Ovary (tissue), 10 donors: ENCODE measurements at places on chromosomes 4 and X. TPM values are rescaled to one million over a fixed set of nuclear protein-coding genes. Genes with fewer than 3 reads are reported as not detected.

The KCNE5 gene
- total RNA-seq = 1.0 TPM

The ARR3 gene
- total RNA-seq = not detected

- DNase-seq = no peak
Observed at GRCh38 chrX:46589977-46590723, 16.6 kb downstream of the CHST7 start.

DNA sequence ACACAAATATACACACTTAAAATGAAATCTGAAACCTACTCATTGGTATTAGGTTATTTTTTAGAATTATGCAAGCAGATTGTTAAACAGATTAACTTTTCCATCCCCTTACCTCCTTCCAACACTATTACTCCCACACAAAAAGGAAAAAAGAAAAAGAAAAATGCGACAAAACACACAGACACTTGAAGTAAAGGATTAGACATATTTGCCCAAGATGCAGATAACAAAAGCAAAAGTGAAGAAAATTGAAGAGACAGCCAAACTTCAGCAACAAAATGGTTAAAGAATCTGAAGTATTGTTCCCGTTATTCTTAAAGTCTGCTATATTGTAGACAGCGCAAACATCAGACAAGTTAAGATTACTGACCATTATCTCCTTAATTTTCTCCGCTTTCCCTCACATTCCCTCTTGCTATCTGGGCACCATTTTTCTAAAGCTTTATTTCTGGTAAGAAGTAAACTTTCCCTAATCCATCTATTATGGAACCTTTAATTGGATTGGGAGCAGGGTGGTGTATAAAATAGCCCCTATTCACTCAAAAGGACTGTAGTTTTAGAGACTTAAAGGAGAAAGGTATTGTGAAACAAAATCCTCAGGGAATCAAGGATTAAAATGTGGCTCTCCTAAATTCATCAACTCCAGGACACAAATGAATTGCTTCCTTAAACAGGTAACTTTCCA, 34.7 kb upstream of the MAB21L2 start:
- DNase-seq = no peak

DNA sequence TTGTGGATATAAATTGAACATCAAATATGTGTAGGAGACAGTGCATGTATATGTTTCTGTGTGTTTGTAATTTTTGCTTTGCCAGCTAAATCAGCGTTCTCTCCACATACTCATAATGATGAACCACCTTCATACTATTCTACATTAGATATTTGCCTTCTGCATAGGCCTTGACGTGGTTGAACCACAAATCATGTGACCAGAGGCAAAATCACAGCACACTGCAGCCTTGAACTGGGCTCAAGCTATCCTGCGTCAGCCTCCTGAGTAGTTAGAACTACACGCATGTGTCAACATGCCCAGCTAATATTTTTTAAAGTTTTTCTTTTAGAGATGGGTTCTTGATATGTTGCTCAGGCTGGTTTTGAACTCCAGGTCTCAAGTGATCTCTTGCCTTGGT, 9.5 kb downstream of the UBQLN2 start:
- DNase-seq = no peak

- no peak for DNase-seq
Observed at GRCh38 chr4:30726090-30726675, 6.0 kb downstream of the PCDH7 start.

- no peak for DNase-seq
Observed at GRCh38 chrX:17986440-17986839, 125.3 kb upstream of the RAI2 start.
